Activated T-cell treated with anti-CD3 and anti-CD28 coated beads for 48 hours (primary cell): ENCODE measurements at places on chromosomes 7 and 10.

DNA sequence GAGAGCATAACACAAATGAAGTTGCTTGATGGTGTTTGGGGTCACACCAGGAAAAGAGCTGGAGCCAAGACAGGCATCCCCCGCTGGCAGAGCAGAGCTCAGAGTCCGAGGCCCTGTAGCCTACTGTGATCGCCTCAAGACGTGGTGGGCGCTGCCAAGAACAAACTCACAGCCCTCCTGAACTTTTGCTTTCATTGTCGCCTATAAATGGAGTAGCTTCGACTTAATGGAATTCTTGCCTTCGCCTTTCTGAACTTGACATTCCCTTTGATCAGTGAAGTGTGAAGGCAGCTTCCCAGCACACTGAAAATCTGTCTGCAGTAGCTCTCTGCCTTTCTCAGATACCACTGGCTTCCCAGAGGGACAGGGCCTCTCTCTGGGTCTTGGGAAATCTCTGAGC, 21.3 kb downstream of the CPXM2 start:
- DNase-seq, result no peak

GRCh38 chr7:55061726-55062499, 43.1 kb downstream of the EGFR start:
- DNase-seq, result no peak

DNA sequence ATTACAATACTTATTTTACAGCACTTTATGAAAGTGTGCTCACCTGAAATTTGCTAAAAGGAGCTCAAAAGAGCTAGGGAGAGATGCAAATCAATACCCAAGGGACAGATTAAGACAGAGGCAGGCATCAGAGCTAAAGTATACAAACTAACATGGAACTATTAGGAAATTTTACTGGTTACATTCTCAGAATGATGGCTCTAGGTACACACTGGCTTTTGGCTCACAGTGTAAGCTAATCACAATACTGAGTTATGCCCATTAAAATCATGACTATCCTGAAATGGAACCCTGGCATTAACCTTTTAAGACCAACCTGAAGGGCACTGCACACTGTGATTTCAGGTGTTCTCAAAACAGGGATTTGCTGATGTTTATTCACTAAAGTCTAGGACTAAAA, 98.1 kb downstream of the NT5C2 start:
- no peak for DNase-seq

DNA sequence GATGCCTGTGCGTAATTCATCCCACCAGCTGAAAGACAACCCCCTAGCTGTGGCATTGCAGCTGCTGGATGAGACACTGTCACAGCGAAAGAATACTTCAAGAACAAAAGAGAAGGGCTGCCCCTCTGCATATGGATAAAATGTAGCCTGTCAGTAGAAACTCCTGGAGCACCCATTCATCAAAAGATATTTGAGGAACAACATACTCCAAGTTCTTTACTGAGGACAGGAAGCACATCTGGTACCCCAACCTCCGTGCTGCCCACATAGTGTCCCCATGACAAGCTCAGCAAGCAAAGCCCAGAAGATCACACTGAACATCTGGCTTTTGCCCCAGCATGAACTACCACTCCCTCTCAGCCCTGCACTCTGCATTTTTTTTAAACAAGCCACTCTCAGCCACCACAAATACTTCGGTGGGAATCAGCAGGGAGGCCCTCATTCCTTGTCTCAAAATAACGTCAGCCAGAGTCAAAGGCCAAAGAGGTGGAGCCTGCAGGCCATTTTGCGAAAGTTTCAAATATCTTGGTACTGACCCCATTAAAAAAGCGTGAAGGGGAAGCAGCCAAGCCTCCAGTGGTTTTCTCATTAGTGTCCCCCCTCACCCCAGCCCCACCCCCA, 1.7 kb downstream of the CREB3L2 start:
- DNase-seq, result no peak

DNA sequence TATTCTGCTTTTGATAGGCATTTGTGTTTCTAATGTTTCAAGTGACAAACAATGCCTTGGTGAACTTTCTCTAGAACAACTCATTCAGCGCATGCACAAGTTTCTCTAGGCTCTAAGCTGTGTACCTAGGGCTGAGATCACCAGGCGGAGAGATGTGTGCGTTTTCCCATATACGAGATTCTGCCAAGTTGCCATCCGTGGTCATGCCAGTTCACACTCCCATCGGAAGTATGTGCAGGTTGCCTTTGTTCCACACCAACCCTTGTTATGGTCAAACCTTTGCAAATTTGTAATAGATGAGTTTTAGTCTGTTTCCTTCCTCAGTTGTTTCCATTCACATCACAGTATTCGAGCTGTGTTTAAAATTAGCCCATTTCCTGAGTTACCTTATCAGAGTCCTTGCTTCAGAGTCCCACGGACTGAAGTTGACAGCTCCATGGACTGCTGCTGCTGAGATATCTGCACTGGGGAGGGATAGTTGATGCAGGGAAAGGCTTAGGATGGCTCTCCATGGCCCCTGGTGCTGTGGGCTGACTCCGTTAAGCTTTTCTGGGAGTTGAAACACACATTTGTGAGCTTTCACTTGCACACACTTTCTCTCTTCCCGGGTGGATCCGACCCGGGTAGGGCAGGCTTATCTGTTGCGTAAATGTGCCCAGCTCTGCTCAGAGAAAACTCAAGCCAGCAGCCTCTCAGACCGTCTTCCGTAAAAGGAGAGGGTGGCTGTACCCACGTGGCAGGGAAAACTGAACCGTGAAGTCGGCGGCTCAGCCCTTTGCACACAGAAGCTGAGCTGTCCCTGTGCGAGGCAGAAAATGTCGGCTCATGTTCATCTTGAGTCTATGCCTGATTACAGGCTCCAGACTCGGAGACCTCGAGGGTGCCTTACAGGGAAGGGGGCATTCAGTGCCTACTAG, 49.4 kb downstream of the HK1 start:
- no peak for DNase-seq
